ENCODE measurements at places on chromosomes 1 and 21.
A peak's percentile ranks its signal among the peaks of the same experiment; 100 is the strongest.

DNA sequence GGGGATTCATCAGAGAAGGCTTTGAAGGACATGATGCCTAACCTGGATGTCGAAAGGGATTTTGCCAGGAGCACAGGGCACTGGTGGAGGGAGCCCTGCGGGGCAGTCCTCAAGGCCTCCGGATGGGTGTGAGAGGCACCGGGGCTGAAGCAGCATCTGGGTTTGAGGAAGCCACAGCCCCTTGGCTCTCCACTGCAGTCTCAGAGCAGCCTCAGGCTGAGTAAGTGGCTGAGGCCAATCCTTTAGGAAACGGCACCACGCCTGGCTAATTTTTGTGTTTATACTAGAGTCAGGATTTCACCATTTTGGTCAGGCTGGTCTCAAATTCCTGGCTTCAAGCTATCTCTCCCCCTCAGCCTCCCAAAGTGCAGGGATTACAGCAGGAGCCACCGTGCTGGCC, 12.0 kb downstream of the ERVH48-1 start:
- DNase-seq, result no peak

DNA sequence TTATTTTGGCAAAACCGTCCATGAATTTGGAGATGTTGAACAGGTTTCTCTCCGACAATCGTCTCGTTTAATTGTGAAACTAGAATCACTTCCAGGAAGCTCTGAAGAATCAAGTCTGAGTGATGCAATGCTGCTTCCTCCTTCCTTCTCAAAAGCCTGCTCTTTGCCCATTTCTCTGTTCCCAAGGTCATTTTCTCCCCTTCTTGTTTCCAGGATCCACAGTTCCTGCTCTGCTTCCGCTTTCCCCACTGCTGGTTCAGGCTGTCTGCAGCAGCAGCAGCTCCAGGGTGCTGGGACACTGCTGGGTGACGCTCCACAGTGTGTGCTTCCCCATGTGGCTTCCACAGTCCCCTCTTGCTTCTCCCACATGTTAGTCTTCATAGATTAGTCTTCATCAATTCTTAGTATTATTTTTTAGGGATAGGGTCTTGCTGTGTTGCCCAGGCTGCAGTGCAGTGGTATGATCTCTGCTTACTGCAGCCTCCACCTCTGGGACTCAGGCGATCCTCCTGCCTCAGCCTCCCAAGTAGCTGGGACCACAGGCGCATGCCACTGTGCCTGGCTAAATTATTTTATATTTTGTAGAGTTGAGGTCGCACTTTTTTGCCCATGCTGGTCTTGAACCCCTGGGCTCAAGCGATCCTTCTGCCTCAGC, 156.2 kb downstream of the DYRK1A start:
- no peak for DNase-seq

DNA sequence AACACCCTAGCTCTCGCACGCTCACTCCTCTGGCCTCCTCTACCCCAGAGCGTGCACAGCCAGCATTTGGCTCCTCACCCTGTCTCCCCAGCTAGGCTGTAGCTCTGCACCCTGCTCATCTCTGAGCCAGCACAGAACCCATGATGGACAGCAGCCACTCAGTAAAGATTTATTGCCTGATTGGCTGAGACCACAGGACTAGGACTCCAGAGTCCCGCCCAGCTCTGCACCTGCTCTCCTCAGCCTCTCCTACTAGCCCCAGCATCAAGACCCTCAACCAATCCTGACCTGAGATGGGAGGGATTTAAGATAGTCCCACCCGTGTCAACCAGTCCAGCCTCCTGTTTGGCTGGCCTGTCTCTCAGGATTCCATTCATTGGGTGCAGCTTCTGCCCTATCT, 9.3 kb downstream of the C1QB start:
- peak; percentile 12 for DNase-seq

GRCh38 chr1:46081619-46082018, 50.8 kb downstream of the PIK3R3 start:
- no peak for DNase-seq

DNA sequence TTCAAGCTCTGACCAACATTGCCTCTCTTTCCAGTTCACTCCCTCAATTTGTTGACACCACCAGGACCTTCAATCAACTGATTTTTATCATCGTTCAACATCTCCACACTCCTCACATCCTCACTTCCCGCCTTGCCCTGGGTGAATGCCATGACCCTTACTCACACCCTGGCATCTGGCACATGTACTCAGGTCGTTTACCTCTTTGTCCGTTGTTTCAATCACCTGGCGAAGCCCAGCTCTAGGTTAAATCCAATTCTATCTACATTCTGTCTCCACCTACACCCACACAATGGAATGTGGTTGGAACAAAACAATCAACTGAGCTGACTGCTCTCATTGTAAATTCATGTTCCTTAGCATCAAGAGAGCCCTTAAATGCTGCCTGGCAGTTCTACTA, 24.2 kb upstream of the TBX15 start:
- no peak for DNase-seq

GRCh38 chr1:42922687-42923366, 35.8 kb downstream of the SLC2A1 start:
- DNase-seq, result peak; percentile 88

DNA sequence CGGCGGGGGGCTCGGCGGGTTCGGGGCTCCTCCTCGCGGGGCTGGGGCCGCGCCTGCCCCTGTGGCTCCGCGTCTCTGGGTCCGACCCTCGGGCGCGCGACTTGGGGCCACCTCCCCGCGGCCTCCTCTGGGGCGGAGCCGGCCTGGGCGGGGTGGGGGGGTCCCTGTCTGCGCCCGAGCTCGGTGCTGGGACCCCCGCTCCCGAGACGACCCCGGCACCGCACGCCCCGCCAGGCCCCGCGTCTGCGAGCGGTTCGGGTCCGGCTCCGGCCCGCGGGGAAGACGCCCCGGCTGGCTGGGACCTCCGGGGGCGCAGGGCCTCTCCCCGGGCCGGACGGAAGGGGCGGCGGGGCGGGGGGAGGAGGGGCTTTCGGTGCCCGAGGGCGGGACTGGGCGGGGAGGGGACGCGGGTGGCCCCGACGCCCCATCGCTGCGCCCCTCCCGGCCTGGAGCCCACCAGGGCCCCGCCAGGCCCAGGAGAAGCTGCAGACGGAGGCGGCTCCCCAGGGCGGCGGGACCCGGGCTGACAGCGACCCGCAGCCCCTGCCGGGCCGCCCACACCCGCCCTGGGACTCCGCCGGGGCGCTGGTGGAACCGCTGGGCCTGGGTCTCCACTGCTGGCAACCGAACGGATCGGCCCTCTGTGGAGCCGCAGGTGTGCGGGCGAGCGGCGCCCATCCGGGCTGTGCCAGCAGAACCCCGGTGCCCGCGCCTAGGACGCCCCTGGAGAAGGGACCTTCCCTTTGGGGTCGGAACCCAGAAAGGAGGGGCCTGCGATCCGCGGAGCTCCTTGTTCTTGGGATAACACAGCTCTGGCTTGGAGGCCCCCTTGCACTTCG, 610 bp downstream of the COL6A2 start:
- no peak for DNase-seq

- peak; percentile 65 for DNase-seq
Measured at GRCh38 chr1:180343921-180344769, 114.1 kb downstream of the LHX4 start.

DNA sequence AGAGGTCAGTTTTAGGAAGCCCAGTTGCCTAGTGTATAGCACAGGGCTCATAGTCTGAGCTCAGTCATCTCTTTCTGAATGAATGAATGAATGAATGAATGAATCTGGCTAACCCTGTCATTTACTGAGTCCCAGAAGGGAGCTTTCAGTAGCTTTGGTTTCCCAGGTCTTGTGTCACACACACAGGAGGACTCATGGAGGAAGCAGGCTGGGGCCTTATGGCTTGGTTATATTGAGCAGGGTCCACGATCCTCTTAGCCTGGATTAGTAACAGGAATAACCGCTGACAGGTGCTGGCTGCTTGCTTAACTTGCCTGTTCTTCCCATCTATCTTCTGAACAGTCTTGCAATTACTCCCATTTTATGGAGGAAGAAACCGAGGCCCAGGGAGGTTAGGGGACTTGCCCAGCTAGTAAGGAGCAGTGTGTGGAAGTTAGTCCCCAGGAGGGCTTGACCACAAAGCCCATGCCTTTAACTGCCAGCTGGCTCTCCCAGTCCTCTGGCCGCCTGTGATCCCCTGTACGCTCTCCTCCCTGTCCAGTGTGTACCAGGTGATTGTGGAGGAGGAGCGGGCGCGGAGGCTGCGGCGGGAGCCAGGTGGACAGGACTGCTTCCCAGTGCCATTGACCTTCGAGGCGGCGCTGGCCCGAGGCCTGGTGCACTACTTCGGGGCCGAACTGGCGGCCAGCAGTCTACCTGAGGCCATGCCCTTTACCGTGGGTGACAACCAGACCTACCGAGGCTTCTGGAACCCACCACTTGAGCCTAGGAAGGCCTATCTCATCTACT, 46.0 kb downstream of the PTPRU start:
- no peak for DNase-seq

GRCh38 chr1:21509351-21510112, at the start of gene ALPL:
Gene ALPL (plus strand): TSS chr1:21509423. CDS start chr1:21554082, 44,659 bp downstream.
- no peak for DNase-seq
